Foreskin fibroblast (primary cell): ENCODE measurements at places on chromosomes 3 and 15.

DNA sequence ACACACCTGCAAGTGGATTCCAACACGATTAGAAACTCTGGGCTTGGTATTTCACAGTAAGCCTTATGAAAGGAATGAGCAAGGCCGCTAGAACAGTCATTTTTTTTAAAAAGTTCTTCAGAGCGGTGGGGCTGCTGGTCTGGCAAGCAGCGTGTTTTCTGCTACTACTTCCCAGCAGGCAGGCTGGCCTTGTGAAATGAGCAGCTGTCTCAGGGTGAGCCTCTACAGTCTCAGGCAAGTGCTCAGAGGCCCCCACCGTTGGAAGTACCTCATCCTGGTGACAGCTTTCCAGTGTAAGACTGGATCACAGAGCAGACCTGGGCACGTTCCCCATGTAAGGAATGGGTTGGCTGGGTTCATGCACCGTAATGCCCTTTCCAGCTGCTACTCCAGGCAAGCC is 119.2 kb downstream of the LRIG1 start:
- DNase-seq, result no peak

DNA sequence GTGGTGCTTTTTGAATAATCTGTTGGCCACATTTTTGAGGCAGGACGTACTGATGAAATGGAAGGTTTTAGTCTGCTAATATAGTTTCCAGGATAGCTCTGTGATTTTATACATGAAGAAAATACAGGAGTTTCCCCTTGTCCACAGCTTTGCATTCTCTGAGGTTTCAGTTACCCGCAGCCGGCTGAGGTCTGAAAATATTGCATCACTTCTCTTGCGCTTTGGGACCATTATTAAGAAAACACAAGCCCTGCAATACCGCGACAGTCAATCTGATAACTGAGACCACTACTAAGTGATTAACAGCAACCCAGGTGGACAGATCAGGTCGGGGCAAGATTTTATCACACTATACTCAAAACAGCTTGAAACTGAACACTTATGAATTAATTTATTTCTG is 33.0 kb downstream of the BLM start:
- DNase-seq, result no peak

DNA sequence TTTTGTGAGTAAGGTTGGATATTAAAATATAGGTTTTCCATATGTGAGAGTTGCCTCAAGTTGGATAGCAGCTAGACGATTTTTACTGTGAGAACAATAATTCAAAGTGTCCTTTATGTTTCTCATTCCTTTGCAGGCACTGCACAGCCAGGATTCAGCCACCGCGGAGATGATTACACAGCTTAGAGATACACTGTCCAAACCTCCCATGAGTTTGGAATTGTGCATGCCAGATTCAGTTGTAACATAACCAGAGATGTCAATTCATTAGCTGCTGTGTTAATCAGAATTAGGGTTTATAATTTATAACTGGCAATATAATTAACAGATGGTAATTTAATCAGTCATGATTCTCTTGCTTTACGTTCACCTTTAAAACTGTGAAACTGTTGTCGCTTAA is 132.3 kb downstream of the GABRB3 start:
- no peak for DNase-seq

DNA sequence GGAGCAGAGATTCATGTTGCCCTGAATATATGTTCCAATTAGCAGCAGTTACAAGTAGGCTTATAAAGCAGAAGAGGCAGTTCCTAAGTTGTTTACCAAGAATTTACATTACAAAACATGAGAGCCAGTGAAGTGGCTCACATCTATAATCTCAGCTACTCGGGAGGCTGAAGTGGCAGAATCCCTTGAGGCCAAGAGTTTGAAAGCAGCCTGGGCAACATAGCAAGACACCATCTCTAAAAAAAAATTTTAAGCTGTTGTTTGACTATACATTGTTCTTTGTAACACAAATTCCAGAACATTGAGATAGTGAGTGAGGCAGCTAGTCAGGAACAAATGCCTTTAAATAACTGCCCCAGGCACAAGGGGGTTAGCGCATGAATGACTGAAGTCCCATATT is 10.3 kb upstream of the ZMAT3 start:
- no peak for DNase-seq

DNA sequence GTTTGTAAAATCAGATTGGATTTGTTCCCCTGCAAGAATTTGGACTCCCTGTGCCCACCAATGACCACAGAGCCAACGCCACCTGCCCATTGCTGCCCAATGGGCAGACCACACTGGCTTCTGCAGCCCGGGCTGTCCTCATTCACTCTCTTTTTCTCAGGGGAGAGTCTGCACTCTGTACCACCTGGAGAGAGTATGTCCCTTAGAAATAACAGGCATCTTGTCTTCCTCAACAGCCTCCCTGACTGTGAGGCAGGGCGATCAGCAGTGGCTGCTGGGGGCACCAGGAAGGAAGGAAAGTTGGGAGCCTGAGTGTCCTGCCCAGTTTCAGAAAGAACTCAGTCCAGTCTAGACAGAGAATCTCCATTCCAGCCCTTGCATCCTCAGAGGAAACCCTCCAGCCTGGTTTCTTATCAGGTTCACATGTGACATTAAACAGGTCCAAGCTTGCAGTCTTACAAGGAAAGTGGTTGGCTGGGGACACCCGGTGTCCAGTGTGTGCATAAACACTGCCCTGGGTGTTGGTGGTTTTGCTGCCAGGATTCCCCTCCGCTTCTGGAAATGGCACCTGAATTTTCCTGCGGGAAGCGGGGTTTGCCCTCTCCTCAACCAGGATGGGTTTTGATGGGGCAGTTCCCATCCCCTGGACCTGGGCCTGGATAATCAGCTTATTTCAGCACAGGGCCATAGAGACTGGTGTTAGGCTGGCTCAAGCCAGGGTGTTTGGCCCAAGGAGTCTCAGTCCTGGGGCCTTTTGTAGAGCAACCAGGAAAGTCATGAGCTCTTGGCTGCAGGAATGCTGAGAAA is 37.2 kb downstream of the SSUH2 start:
- DNase-seq, result peak; percentile 59

GRCh38 chr15:51398626-51399025 is 57.2 kb downstream of the GLDN start:
- no peak for DNase-seq

- no peak for DNase-seq
Observed at GRCh38 chr3:60330107-60330506, 921.1 kb downstream of the FHIT start.

- DNase-seq, result no peak
Observed at GRCh38 chr3:36894914-36895313, 49.9 kb downstream of the TRANK1 start.
